ENCODE measurements at places on chromosomes 2 and 18.

DNA sequence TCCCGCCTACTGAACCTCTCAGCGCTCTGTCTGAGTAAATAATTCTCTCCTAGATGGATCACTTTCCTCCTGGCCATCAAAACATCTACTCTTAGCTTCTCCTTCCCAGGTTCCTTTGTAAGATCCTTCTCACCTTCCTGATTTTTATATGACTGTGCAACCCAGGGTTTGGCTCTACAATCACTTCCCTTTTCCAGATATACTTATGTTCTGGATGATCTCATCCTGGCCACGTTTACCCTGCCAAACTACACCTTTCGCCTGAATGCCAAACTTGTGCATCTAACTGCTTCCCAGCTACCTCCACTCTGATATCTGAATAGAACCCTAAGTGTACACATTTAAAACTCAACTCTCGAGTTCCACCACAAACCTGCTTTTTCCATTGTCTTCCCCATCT, 290.5 kb upstream of the REV1 start:
- DNase-seq = no peak

DNA sequence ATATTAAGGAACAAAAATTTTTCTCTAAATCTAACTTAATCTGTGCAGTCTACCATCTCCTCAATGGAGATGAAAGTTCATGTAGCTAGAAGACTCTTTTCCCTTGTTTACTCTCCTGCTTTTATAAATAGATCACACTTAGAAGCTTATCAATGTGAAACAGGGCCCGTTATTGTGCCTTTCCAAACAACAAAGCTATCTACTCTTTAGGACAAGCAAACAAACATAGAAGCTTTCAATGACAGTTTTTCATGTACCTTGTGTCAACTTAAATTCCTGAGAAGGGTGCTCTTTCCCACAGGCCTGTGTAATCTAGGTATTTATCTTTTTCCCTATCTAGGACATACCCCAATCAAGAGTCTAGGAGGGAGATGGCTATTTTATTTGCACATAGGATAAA, 247.8 kb upstream of the CWC22 start:
- DNase-seq = no peak

DNA sequence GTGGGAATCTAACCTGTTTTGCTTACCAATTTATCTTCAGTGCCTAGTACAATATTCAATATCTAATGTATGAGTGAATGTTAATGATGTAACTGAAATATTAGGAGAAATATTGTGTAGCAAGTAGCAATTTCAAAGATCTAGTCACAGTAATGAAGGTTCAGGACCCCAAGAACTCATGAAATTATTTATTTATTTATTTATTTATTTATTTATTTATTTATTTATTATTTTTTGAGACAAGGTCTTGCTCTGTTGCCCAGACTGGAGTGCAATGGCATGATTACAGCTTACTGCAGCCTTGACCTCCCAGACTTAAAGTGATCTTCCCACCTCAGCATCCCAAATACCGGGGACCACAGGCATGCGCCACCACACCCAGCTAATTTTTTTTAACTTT, 126.9 kb downstream of the KCNJ3 start:
- no peak for DNase-seq

GRCh38 chr2:75489721-75490120, 71.0 kb downstream of the EVA1A start:
- no peak for DNase-seq

DNA sequence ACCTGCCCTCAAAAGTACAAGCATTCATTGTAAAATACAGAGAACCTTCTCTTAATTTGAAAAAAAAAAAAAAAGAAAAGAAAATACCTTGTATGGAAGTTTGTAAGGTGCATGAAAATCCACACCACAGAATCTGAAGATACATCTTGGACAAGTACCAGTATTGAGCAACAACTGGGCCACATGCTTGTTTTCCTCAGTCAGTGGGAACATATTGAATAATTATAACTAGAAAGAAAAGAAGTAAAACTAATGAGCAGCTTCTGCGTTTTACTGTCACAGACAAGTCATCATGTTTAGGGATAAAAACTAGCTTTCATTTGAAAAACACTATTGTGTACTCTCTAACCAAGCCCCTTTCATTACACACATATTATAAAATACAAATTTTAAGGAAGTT, 5.8 kb upstream of the PEX13 start:
- DNase-seq = no peak

DNA sequence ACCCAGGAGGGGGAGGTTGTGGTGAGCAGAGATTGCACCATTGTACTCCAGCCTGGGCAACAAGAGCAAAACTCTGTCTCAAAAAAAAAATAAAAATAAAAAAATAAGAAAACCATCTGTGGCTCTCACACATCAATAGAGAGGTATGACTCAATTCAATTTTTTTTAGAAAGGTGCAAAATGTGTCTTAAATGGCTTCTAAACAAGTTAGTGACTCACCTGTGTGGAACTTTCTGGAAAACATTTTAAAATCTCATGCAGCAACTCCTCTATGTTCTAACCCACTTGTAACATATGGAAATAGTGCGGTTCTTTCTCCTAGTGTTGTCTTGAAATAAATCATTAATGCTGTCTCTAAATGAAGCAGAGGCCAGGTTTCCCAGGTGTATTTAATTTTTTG, 10.7 kb upstream of the SULT1C4 start:
- DNase-seq = no peak

DNA sequence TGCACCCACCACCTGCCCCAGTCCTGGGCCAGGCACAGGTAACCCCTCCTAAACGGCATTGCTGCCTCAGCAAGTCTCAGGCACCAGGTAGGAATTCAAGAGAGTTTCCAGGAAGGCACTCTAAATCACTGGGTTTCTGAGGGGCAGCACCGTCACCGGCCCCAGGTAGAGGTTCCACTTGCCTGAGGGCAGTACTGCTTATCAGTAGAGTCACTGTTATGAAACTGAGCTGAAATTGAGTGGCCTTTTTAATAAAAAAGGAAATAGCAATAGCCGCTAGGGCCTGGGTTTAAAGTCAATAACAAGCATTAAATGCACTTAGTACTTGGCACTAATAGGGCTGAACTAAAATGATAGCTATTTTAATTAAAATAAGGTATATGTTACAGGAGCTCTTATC, 653.7 kb downstream of the METTL4 start:
- no peak for DNase-seq

DNA sequence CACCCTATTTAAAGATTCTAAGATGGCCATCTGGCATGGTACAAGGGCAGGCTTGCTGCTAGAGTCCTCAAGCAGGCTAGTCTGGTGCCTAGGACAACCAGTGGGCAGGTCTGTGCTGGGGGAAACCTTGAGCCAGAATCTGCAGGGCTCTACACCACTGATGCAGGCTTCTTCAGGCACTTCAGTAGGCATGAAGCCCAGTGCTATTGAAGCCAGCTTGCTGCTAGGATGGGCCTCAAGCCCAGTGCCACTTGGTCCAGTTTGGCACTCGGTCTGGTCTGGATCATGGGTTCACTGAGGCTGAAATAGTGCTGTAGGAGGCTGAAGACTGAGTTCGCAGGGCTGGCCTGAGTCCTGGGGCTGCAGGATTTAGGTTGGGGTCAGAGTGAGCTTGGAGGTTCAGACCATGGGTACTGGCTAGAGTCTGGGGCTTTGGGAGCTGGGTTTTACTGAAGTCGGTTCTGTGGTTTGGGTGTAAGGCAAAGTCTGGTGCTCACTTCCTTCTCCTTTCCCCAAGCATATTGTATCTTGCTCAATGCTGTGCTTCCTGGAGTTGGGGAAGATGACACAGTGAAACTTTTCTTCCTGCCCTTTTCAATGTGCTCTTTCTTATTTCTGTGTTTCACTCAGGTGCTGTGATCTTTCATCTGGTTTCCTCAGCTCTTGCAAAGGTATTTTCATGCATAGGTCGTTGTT, 41.2 kb downstream of the SP100 start:
- DNase-seq = no peak

DNA sequence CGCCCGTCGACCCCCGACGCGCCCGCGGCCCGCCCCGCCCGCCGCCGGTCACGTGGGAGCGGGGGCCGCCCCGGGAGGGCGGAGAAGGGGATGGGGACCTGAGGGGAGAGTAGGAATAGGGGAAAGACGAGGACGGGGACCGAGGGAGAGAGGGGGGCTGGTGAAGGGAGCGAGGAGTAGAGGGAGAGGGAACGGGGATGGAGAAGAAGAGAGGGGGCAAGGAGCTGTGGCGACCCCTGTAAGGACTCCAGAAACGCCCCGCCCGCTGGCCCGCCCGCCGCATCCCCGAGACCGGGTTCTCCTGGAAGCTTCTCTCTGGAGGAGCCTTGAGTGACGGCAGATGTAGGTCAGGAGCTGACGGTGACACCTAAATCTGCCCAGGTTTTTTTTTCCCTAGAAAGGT, 615 bp downstream of the ADNP2 start:
- DNase-seq = no peak

DNA sequence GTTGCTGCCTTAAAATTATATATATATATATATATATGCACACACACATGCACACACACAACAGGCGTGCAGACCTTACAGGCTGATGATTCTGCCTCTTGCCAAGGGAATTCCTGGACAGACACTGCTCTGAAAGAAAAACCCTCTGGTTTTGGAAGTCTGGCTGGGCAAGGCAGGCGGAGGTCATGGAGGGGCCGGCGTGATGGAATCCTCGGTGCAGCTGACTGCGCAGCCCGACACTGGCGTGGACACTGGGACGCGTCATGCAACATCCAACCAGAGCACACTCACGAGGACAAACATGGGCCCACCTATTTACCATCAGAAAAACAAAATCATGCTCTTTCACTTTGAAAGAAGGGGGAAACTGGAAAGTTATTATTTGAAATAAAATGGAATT, 235.3 kb downstream of the ZNF516 start:
- no peak for DNase-seq

GRCh38 chr2:69943000-69943842, 18.2 kb downstream of the ASPRV1 start:
- no peak for DNase-seq

DNA sequence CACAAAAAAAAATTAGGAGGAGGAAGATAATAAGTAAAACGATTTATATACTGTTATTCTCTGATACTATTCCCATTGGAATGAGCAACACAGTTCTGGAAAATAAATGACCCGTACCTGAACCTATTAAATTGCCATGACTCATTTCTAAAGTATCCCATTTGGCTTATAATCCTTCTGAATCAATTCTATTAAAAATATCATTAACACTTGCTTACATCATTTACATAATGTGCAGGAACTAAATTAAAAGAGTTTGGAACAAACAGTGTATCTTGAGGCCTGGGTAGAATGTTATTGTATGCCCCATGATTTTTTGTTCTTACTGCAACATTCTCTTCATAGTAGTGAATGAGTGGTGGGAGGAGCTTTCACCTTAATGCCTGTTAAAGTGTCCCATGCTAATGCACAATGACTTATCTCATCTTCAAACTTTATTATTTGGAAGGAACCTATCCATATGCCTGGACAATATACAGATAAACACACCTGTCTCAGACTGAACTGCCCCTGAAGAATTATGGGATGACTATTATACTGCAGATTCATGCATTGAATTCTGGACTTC, 549.9 kb upstream of the ACVR2A start:
- DNase-seq = no peak
